Spleen (tissue), 13 donors: ENCODE measurements at places on chromosomes 7 and 10.
A peak's percentile ranks its signal among the peaks of the same experiment; 100 is the strongest.

DNA sequence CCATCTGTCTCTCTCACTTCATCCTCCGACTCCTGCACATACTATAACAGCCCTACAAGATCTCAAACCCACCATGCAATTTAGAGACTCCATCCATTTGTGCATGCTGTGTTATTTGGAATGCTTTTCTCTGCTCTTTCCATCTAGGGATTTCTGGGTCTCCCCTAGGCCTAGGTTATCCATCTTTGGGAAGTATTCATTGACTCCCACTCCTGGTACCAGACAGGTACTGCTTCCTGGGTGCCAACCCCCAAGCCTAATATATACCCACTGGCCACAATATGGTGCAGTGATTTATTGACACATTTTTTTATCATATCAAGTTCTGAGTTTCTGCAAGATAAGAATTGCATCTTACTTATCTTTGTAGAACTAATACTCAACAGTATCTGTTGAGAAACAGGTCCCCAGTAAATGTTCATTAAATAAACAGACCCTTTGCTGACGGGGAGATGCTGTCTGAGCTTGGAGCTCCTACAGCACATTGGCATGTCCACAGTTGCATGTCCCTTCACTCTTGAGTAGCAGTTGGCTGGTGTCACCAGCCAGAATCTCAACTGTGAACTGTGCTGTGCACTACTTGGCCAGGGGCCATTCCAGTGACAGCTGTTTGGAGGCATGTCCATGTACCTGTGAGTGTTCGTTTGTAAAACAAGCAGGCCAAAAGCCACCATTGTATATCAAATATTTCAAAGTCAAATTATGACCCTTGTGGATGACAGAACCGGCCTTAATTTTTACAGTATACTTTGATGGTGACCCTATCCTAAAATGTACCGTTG is 223.3 kb upstream of the NFE2L3 start:
- DNase-seq, result no peak

DNA sequence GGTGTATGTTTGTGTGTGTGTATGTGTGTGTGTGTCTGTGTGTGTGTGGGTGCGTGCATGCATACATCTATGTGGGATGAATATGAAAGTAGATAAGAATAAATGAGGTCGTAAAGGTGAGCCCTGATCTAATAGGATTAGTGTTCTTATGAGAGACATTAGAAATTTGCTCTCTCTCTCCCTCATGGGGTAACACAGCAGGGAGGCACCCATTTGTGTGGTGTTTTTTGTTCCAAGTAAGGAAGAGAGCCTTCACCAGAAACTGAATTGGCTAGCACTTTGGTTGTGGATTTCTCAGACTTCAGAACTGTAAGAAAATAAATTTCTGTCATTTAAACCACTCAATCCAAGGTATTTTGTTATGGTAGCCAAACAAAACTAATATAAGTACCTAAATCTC is 353.7 kb upstream of the CHRM2 start:
- no peak for DNase-seq

DNA sequence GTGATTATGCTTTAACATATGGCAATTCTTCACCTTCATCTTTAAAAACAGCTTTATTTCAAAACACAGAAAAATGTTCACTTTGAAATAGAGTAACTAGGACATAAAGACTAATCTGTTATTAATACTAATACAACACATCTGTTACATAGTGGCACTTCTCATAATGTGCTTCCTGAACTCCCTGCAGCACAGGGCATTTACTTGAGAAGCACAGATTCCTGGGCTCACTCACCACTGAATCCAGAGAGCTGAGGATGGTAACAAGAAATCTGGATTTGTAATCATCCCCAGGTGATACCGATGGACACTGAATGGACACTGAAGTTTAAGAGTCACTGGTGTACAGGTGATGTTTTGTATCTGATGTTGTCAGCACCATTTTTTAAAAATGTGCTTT is 96.1 kb downstream of the COL28A1 start:
- DNase-seq, result no peak

- peak; percentile 94 for DNase-seq
Measured at GRCh38 chr10:91798649-91799611, 704 bp downstream of the TNKS2 start.

DNA sequence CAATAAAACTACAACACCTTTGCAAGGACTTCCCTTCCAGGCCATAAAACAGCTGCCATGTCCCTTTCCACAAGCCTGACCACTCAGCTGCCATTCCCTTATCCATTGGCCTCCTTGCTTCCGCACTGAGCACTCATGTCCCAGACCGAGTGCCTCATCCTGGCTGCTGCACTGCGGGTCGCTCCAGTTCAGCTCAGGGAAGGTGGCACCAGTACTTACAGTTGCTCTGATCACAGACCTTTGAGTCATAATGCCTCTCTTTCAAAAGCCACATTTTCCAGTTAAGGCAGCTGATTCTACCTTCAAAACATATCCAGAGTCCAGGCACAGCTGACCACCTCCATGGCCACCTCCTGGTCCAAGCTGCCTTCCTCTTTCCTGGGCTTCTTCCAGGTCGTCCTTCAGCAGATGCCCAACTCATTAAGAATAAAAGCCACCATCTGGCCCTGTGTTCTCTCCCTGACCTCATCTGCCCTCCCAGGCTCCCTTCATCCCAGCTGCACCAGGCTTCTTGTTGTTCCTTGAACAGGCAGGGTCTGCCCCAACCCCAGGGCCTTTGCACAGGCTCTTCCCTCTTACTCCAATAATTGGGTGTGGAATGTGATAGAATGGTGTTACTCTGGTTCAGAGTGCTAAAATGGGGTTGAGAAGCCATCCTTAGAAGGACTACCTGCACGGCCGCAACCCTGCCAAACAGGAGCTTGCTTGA is 64.5 kb downstream of the RAMP3 start:
- DNase-seq, result no peak

- DNase-seq, result no peak
Measured at GRCh38 chr7:134766779-134767519, 12.5 kb upstream of the CALD1 start.

DNA sequence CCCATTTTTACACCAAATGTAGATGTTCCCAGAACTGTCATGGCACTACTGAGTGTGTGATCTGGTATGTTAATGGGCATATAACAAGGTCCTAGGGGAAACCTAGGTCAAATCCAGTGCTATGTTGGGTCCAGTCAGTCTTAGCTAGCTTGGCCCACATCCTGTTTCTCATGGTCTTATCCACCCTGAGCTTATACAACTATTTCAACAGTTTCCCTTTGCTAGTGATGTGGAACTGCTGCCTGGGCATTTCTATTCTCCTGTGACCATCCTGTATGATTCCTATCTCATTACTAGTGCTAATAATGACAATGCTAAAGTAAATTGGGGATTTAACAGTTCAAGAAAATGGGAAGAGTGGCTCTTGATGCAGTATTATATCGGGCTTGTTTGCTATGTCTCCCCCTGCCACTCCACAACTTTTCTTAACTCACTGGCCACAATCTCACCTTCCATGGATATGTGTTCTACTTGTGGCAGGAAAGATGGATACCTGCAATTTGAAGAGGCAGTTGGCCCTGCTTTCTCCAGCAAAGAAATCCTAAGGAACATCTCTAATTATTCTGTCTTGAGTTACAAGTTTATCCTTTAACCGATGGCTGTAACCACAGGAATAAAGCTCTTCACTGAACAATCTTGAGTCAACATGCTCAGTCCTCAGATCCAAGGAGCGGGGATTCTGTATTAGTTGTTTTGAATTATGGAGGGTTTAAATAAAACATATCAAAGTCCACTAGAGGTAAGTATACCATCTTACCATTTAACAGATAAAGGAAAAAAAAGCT is 707.8 kb downstream of the XPNPEP1 start:
- DNase-seq, result no peak

DNA sequence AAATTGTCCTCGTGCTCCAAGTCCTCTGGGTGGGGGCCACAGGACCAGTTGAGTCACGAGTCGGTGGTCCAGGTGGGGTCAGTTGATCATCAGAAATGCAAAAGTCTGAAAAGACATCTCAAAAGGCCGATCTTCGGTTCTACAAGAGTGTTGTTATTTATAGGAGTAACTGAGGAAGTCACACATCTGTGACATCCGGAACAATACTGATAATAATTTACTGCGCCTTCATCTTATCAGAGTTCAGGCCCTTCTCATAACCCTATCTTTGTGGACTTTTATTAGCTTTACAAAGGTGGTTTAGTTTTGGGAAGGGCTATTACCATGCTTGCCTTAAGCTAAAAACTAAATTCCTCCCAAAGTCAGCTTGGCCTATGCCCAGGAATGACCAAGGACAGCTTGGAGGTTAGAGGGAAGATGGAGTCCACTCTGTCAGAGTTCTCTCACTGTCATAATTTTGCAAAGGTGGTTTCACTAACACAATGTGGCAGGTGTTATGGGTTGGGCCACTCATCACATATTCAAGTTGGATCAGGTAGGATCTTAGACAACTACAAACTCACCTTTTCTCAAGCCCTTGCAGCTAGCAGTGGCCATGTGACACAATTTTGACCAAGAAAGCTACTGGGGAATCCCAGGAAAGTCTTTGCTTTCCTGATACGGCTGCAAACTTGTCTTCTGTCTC is 54.7 kb upstream of the CHST3 start:
- DNase-seq, result no peak

DNA sequence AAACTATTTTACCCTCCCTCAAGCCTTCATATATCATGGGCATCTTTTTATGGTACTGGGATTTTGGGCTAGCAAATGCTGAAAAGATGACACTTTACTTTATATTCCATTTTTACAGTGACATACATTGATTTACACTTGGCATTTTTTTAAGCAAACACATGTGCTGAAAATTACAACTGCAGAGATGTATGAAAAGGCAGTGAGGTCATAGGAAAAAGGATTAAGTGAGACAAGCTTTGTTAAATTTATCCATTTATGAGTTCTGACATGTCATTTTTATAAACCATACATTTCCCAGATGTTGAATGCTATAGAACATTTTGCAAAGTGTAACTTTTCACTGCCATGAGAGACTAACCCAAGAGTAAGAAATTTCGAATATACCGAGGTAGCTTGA is 68.8 kb upstream of the RSU1 start:
- DNase-seq, result no peak

DNA sequence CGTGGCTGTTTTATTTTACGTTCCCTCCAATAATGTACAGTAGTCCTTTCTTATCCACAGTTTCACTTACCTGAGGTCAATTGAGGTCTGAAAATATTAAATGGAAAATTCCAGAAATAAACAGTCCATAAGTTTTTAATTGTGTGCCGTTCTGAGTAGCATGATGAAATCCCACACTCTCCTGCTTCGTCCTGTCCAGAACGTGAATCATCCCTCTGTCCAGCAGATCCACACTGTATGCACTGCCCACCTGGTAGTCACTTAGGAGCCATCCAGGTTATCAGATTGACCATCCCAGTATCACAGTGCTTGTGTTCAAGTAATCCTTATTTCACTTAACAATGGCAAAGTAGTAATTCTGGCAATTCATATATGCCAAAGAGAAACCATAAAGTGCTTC is 46.3 kb downstream of the STARD3NL start:
- DNase-seq, result no peak

- no peak for DNase-seq
Measured at GRCh38 chr7:132817949-132818348, 241.7 kb upstream of the PLXNA4 start.

- DNase-seq, result no peak
Measured at GRCh38 chr7:10584886-10585285, 388.8 kb upstream of the PHF14 start.

DNA sequence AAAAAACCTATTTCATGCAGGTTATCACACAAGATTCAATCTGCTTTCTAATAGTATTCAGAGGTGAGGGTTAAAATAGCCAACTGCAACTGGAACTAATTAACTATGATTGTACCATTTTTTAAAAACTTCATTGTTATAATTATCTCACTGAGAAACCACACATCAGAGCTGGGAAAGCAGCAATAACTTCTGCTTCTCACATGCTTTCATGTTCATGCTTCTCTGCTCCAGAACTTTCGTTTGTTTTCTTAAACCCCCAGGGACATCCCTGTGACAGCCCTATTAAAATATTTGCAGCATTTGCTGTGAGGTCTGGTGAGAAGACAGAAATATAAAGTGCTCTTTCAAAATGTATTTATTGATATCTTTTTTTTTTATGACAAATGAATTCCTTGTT is 389.0 kb upstream of the SORCS1 start:
- no peak for DNase-seq

DNA sequence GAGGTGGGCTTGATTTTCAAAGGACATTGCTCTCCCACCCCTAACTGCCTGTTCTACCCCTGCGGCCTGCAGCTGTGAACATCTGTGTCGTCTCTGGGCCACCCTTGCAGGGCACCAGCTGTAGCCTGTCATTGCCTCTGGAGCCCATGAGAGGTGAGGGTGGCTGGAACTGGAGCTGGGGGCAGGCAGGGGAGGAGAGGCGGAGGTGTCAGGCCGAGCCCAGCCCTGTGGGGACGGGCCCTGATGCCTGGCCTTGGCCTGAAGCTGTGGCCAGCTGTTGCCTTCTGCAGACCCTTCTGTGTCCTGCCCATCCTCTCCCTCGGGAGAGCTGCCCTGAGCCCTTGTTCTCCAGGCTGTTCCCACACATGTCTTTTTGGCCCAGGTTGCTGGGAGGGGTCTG is 44.5 kb downstream of the PALD1 start:
- DNase-seq, result no peak

- DNase-seq, result no peak
Measured at GRCh38 chr10:106672517-106673175, 491.9 kb downstream of the SORCS1 start.

DNA sequence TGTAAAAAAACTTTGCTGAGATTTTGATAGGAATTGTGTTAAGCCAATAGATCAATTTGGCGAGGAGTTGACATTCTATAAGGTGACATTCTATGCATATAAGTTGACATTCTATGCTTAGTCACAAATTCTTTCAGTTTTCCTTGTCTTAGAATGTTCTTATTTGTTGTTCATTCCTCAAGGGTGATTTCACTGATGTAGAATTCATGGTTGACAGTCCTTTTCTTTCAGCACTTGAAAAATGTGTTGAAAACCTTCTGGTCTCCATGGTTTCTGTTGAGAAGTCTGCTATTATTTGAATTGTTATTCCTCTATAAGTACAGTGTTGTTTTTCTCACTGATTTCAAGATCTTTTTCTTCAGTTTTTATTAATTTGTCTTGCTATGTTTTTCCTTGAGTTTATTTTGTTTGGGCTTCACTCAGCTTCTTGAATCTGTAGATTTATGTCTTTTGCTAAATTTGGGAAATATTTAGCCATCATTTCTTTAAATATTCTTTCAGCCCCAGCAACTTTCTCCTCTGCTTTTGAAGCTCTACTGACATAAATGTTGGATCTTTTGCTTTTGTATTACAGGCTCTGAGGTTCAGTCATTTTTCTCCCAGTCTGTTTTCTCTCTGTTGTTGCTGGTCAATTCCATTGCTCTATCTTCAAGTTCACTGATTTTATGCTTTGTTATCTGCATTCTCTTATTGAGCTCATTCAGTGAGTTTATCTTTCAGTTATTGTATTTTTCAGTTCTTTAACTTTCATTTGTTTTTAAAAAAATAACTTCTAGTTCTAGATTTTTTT is 154.9 kb downstream of the SDK1 start:
- no peak for DNase-seq

- DNase-seq, result no peak
Measured at GRCh38 chr10:70604106-70604505, 1.6 kb upstream of the PRF1 start.

GRCh38 chr7:81664304-81664703 is 105.5 kb downstream of the HGF start:
- DNase-seq, result no peak

- no peak for DNase-seq
Measured at GRCh38 chr7:137122145-137122544, 221.4 kb downstream of the PTN start.
